ENCODE measurements at places on chromosomes 3 and 15.

- DNase-seq = no peak
Observed at GRCh38 chr3:24365168-24365567, 129.5 kb downstream of the THRB start.

GRCh38 chr15:34335176-34336032 lies 2.2 kb downstream of the SLC12A6 start:
- no peak for DNase-seq

GRCh38 chr15:100206643-100207042 lies 135.1 kb downstream of the ADAMTS17 start:
- no peak for DNase-seq

DNA sequence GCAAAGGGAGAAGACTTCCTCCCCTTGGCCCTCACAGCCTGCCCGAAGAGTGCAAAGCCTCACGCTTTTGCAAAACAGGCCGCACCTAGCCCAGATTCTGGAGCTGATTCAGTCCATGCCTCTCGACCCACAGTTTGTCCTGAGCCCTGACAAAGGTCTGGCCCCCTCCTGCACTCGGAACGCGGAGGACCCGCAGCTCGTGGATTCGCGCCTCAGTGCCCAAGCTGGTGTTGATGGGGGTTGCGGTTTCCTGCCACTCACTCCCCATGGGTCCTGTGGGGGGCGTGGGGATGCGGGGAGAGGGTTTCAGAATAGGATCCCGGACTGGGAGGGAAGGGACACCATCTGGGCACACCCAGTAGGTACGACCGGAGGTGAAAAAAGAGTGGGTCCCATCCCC lies 594 bp upstream of the CRABP1 start:
- no peak for DNase-seq

DNA sequence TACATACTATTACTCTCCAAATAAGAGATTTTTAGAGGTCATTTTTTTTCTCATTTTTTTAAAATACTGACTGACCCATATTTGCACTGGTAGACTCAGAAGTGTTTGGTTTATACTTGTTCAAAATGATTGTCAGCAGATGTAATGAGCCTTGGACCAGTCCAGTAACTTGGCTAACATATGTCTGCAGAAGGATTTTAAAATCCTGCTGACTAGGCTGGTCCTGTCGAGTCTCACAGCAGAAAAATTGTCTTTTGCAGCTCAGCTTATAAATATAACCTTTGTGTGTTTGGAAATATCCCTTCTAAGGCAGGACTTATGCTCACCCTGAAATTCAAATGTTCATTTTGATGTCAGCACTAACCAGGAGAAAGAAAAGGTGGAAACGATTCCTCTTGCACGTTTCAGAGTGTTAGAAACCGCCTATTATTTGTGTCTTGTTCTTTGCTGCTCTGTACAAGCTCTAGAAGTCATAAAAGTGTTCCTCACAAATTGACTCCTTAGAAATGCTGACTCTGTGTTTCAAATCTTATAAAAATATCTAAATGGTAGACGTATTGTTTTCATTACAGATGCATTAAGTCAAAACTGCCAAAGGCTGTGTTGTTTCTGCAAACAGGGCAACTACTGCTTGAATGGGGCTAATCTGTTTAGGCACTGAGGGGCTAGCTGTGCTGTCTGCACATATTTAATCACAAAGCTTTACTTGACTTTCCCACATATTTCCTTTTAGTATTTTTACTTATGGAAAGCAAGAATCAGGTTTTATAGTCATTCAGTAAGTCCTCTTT lies 95.3 kb downstream of the CHL1 start:
- DNase-seq = no peak

GRCh38 chr15:80059786-80060355 lies 395 bp downstream of the ZFAND6 start:
- DNase-seq = no peak

DNA sequence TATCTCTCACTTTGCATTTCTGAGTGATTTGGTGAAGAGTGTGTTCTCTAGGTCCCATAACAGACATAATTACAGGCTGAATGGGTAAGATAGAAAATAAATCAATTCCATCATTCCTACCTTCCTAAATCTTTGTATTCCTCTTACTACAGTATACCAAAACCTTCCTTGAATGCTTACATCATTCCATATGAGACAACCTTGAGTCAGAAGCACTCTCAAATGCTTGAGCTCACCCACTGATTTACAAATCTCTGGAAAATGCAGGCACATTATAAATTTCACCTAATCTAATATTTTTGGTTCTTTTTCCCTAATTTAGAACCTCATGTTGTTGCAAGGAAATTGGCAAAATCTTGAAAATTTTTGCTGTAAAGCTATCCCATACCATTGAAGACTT lies 239.1 kb downstream of the CBLB start:
- no peak for DNase-seq

- DNase-seq = no peak
Observed at GRCh38 chr15:67164811-67165253, 89.6 kb downstream of the AAGAB start.

DNA sequence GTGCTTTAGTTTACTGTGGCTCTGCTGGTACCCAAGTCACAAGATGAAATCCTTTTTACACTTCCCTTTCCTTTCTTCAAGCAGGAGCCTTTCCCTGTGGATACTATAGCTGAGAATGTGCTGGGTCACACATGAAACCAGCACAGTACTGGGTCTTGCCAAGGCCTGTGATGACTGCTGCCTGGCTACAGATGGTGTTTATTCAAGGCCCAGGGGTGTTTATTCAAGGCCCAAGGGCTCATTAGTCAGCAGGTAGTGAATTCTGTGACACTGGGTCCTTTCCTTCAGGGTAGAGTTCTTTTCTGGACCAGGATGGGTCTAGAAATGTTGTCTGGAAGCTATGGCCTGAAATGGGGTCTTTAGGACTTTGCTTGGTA lies 99.4 kb downstream of the SH3GL3 start:
- DNase-seq = no peak

GRCh38 chr3:126108676-126109050 lies 24.7 kb upstream of the SLC41A3 start:
- DNase-seq = no peak

GRCh38 chr15:99496302-99496629 lies 69.5 kb upstream of the MEF2A start:
- DNase-seq = no peak

DNA sequence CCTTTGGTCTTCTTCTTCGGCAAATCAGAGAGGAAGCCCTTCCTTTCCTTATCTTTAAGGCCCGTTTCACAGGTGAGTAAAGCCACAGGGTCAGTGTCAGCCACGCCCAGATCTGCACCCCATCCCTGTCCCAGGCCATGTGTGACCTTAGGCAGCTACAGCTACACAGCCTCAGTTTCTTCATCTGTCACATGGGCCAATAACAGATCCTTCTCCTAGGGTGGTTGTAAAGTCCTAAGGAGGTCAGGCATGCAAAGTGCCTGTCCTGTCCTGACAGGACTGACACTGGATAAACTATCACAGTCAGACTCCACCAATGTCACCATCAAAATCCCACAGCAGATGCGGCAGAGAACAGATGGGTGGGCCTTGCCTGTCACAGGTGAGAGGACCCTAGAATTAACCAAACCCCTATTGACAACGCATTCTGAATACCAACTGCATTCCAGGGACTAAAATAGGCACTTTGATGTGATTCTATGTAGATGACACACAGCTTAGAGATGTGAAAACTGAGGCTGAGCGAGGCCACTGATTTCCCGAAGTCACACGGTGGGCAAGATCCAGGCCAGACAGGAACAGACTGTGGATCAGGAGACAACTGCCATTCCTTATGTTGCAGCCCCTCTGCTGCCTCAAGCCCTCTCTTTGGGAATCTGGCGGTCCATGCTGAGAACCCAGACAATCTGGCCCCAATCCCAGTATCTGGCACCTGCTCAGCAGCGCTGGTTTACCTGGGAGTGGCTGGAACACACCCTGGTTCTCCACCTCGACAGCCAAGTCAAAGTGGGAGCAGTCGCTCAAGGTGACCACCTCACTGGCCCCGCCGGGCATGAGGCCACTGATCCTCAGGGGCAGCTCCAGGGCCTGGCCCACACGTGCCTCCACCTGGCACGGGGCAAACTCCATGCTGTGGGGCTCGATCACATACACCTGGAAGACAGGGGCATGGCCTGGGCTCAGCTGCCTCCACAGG lies 48.7 kb downstream of the NUP210 start:
- DNase-seq = no peak

DNA sequence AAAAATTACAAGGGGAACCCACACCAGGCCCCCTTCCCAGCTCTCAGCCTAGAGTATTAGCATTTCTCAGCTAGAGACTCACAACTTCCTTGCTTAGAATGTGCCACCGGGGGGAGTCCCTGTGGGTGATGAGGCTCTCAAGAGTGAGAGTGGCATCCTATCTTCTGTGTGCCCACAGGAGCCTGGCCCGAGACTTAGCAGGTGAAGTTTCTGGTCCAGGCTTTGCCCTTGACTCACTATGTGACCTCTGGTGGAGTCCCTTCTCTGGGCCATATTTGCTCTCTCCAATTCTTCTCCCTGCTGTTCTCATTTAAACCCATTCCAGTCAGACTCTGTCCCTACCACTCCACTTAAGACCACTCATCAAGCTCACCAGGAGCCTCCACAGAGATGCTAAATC lies 18.1 kb downstream of the CLK3 start:
- no peak for DNase-seq

DNA sequence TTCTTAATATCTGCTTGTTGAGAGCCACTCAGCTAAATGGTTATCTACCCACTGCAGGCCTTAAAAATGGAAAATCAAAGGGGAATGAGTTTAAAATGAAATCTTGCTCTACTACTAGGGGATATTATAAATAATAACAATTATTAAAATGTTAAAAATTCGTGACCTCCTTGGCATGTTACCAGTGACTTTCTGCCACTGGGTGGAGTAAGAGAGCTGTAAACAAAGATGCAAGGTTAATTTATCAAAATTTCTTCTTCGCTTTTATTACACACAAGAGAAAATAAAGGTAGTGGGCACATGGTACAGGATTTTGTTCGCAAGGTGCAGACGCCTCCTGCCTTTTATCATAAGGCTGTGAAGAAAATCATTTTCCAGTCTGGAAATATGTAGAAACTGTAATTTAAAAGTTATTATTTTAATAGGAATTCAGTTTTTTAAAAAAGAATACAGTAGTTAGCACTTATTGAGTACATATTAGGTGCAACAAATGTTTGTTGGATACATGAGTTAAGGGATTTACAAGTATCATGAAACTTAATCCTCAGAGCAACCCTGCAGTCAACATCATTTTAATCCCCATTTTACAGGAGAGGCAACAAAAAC lies 272.6 kb downstream of the SUCLG2 start:
- DNase-seq = no peak

DNA sequence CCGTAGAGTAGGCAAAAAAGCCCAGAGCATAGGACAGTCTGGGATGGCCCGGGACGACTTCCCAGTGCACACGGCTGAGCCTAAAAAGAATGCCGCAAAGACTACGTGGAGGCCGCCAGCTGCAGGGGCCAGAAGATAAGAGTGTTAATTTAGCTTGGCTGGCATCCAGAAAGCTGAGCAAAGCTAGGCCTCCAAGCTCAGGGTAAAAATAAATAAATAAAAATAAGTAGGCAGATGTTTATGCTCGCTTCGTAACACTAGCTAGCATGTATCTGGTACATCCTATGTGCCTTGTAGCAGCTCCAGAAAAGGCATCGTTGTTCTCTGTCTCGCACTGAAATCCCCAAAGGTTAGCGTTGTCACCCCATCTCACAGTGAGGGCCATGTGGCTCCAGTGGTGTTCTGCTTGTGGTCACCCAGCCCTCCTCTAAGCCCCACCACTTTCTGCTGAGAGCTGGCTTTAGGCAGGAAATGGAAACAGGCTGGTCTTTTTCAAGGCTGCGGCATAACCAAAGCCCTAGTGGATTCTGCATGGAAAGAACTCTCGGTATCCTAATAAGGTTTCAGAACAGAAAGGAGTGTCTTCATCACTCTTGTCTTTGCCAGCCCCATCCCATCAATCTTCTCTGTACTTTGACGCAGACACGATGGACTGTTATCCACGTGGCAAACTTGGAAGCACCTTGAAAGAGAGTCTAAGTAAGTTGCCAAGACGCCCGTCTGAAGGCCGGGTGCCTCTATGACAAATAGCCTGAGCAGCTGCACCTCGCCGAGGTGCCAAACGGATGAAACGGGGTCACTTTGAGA lies 58.1 kb upstream of the MEF2A start:
- no peak for DNase-seq

GRCh38 chr3:39140341-39140971 lies 12.9 kb downstream of the CSRNP1 start:
- DNase-seq = no peak

DNA sequence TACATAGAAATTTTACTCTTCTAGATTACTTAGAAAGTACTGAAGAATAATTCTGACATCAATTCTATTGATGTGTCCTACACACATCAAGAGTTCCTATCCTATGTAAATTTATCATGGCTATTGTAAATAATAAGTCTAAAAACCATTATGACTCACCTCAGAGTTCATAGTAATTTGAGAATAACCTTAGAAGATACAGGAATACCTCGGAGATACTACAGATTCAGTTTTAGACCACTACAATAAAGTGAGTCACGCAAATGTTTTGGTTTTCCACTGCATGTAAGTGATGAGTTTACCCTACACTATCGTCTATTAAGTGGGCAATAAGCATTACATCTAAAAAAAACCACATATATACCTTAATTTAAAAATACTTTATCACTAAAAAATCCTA lies 74.8 kb downstream of the NR1I2 start:
- DNase-seq = no peak

DNA sequence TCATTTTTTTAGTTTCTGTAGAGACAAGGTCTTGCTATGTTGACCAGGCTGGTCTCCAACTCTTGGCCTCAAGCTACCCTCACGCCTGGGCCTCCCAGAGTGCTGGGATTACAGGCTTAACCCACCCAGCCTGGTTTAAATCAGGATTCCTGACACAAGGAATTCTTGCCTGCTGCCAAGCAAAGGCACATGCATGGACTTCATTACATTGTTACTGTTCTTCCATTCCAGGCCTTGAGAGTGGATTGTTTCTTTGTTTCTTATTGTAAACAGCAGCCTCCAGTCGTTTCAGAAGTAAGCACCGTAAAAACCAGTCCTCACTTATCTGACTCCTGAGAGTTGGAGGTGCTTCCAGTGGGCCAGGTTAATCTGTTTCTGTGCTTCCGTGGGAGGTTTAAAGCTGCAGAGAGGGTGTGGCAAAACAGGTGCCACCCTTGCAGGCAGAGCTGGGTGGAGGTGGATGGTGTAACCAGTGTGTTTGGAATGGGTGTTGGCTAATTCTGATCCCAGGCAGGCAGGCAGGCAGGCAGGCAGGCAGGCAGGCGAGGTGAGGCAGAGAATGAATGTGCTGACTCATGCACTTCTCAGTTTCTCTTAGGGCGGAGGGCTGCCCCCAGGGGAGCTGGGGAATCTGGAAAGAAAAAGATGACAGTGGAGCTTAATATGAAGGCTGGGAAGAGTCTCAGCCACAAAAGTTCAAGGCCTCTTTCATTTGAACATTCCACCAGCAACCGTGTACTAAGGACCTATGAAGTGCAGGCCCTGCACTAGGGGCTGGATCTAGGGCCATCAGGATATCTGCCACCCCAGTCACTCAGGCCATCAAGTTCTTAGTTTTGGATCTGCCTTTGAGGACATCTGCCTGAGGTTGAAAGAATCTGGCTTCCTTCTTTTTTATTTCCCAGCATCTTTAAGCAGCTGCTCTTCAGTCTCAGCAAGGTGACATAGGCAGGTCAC lies 37.0 kb upstream of the CDCP1 start:
- DNase-seq = no peak
